ENCODE measurements at places on chromosomes 2 and 18.

DNA sequence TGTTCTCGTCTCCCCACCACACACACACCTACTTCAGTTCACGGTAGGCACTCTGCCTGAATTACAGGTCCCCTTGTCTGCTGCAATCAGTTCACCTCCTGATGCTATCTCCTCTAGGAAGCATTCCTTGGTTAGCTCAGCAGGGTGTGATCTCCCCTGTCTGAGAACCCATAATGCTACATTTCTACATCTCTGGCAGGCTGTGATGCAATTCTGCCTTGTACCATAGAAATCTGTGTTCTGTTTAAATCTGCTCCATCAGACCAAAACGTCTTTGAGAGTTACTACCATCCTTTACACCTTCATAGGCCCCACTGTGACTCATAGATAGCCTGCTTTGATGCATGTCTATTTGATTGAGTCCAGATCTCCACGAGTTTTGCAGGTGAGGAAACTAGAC lies 103.9 kb downstream of the TTC32 start:
- no peak for DNase-seq

- no peak for DNase-seq
Observed at GRCh38 chr2:212392043-212392442, 146.6 kb downstream of the ERBB4 start.

DNA sequence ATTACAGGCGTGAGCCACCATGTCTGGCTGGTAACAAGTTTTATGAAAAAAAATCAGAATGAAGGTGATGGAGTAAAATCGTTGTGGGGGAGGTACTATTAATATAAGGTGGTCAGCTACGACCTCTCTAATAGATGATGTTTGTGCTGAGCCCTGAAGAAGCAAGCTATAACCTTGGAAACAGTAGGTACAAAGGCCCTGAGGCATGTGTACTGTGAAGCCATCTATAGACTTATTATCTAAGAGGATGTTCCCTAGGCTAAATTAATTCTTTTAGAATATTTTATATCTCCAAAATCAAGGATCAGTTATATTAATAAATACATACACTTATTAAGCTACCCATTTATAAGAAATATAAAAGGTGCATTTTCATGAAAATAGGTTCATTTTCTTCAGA lies 23.3 kb upstream of the SSB start:
- DNase-seq, result no peak

GRCh38 chr2:148993351-148993750 lies 45.1 kb upstream of the LYPD6B start:
- no peak for DNase-seq

DNA sequence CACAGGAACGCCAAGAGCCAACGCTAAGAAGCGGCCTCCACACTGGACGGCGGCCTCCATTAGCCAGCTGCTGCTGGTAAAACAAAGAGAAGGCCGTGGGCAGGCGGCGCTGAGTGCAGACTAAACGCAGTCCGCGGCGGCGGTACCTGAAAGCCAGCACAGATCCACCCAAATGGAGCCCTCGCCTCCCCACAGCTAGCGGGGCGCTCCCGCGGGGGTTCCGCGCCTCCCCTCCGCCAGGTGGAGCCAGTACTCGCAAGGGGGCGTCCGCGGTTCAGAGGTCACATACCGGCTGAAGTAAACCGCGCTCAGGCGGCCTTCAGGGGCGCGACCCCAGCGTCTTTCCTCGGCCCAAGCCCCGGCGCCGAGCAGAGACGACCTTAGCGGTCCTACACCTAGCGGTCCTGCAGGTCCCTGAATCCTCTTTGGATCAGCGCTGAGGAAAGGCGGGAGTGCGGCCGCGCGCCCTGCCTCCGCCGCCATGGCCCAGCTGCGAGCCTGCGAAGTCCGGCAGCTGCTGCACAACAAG lies 293.1 kb upstream of the ERBB4 start:
- DNase-seq, result no peak

GRCh38 chr2:112290088-112290487 lies 14.7 kb downstream of the ZC3H6 start:
- DNase-seq, result no peak

- DNase-seq, result no peak
Observed at GRCh38 chr2:172968061-172968469, 107.6 kb upstream of the MAP3K20 start.

DNA sequence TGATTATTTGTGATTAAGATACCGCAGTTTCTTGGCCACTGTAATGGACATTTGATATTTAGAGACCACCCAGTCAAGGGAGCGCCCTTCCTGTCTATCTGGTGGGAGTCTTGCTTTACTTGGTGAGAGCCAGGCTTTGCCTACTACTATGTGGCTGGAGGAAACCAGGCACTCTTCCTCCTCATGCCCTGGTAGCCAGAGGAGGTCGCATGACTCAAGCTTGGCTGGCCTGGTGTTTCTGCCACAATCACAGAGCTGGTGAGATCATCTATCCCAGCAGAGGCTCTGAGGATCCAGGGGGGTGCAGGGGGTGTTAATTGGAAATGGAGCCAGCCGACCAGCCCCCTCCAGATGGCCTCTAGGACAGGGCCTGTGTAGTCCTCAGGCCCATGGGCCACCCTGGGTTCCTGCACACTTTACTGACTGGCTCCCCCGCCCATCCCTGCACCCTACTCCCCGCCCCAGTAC lies 46.8 kb upstream of the BIN1 start:
- DNase-seq, result no peak

- peak; percentile 51 for DNase-seq
Observed at GRCh38 chr2:60152226-60152833, 401.1 kb downstream of the BCL11A start.

DNA sequence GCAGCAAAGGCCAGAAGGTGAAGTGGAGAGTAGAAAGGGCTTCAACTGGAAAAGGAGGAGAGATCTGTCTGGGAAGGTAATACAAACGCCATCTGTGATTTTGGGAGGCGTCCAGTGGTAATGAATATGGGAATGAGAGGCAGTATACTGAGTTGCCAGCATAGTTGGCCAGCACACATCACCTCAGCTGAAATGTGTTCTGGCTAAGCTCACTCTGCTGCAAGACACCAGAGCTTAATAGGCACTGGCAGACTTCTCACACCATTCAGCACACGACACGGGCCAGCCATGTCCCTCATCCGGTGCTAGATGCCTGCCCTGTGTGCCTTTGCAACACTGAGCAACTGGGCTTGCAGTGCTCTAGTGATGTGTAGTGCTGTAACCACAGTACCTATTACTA lies 277.1 kb downstream of the PIEZO2 start:
- DNase-seq, result no peak

- DNase-seq, result no peak
Observed at GRCh38 chr2:150677551-150677950, 190.1 kb upstream of the RND3 start.

- DNase-seq, result no peak
Observed at GRCh38 chr2:117774716-117775115, 39.8 kb upstream of the DDX18 start.

DNA sequence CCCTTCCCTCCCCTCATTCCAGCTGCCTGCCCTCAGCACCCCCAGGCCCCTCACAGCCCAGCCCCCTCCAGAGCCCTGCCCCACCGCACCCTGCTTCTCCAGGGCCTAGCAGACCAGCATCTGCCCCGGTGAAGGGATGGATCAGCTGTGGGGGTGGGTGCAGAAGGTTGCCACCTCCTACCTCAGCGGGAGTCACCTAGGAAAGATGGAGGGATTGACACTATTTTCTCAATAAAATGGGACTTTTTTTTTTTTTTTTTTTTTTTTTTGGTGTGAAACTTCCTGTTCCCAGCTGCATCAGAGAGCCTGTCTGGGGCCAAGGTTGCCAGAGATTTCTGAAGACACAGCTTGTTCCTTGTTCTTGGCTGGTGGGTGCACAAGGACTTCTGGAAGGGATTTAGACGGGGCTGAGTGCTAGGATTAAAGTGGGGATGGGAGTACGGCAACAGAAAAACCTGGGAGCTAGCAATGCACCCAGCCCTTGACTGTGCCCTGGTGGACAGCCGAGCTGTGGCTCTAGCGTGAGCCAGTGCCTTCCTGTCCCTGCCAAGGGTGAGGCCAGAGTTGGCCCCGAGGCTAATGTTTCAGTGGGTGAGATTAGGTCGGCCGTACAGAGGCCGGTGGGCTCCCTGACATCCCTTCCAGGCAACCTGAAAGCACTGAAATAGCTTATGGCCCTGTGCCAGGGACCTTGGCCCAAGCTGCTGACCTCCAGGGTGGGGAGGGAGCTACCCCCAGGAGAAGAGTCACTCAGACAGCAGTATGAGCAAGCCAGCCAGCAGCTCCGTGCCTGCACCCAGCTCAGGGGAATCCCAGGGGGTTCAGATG lies 4.6 kb downstream of the B3GNT7 start:
- DNase-seq, result no peak

DNA sequence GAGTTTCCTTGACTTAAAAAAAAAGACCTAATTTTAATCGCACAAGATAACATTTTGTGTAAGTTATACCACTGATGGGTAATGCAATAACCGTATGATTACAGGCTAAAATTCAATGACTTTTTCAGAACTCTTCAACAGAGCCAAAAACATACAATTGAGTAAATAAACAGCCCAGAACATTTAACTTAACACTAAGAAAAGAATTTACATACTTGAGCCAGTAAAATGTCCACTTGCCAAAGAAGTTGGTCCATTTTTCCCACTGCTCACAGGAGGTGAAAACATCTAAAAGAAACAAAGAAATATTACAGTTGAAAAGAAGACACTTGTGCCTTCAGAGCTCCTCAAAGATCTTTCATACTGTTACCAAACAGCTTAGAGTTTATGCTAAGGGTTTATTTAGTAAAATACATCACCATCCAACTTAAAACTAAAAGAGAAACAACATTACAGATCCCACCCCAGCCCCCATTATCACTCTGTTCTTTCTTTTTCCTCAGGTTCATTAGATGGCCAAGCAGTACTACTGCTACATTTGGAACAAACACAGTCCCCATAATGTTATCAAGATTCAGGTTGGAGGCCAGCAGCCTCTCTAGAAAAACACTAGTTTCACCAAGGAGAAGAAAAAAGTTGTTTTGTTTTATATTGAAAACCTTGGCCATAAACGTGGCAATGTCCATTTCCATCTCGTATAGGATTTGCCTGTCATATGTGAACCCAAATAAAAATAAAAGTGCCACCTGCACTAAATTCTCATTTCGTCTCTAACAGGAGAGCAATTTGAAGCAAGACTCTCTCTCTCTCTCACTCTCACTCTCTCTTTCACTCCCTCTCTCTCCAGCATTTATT lies 2.7 kb downstream of the TCF4 start:
- peak; percentile 26 for DNase-seq

- no peak for DNase-seq
Observed at GRCh38 chr2:60589104-60589503, 35.6 kb upstream of the BCL11A start.

DNA sequence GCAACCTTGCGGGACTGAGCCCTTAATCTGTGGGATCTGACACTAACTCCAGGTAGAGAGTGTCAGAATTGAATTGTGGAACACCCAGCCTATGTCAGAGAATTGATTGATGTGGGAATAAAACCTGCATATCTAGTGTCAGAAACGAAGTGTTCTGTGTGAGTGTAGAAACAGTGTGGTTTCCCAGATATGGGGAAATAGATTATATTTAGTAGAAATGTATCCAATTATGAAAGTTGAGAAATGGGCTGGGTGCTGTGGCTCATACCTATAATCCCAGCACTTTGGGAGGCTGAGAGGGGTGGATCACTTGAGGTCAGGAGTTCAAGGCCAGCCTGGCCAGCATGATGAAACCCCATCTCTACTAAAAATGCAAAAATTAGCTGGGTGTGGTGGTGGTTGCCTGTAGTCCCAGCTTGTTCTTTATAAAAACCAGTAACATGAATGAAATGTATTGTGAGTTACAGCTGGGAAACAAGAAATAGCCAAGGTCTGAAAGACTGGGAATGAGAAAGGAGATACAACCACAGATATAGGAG lies 4.3 kb upstream of the TP53I3 start:
- DNase-seq, result no peak

- DNase-seq, result no peak
Observed at GRCh38 chr2:159716857-159717256, 4.6 kb downstream of the MARCHF7 start.

DNA sequence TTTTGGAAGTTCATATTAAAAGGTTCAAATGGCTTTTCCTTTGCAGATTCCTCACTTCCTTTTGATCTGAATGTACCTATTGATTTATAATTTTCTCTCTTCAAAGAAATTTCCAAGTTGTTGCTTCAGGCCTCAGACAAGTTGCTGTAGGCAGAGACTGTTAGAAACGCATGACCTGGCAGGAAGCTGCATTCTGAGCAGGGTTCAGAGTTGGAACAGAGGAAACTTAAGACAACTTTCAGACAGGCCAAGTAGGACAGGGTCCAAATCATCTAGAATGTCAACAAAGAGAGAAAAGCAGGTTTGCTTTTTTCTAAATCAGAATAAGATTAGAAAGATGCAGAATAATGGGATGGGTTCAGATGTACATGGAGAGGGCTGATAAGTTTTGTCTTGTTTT lies 416.3 kb downstream of the LRP1B start:
- DNase-seq, result no peak

DNA sequence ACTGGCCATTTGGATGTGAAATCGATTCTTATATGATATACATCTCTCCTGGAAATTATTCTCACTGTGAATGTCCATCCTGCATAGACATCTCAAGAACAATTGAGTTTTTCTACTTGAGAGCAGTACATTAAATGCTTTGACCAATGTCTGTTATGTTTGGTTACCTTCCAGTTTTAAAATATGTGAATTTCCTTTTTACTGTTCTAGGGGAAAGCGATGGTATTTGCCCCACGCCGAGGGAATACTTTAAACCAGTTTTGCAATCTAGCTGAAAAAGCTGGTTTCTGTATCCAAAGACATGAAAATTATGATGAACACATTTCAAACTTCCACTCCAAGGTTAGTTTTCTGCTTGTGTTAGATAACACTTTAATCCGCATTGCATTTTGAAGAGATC lies 175.3 kb upstream of the SIX3 start:
- DNase-seq, result no peak

GRCh38 chr2:167331636-167332232 lies 443.5 kb downstream of the XIRP2 start:
- no peak for DNase-seq

- DNase-seq, result no peak
Observed at GRCh38 chr18:59696311-59697235, 650 bp downstream of the CCBE1 start.

DNA sequence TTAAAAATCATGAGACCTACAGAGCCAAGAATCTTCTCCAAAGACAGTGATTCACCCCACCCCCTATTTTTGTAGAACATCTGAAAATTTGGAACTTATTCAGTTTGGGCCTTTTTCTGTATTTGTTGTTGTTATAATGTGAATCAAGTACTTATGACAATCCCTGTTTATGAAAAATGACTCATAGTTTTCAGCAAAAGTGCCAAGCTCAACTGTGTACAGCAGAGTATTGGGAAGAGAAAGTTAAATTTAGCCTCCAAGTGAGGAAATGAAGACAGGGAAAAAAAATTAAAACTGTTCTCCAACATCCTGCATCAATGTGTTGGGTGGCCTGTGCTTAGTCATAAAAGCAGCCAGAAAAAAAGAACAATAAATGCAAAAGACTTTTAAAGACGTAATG lies 46.2 kb downstream of the LRATD1 start:
- no peak for DNase-seq

GRCh38 chr18:64972545-64972944 lies 778.3 kb upstream of the CDH7 start:
- DNase-seq, result no peak

DNA sequence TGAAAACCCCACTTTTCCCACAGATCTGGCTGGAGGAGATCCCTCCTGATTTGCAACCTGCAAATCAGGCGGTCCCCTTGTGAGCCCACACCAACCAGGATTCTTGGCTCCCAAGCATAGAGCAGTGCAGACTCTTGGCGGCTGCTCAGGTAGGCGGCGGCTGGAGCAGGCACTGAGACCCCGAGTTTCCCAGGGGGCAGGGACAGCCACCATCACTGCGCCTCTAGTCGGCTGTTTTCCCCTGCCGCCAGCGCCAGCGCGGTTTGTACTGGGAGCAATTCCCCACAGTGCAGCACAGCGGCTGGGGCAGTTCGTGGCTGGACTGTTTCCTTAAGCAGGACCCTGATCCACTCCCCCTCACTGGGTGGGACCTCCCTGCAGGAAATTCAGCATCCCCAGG lies 323.3 kb downstream of the TRIB2 start:
- no peak for DNase-seq
